Aorta (tissue), 5 donors: ENCODE measurements at places on chromosomes 1 and 21. TPM values are rescaled to one million over a fixed set of nuclear protein-coding genes. Genes with fewer than 3 reads are reported as not detected.

The CYP4Z1 gene
- 2.2 TPM for total RNA-seq

The SPATA45 gene
- not detected for total RNA-seq

The WNT9A gene
- total RNA-seq = 3.5 TPM

The SERPINC1 gene
- total RNA-seq = not detected

The HES5 gene
- total RNA-seq = 0.36 TPM

The EPHA2 gene
- total RNA-seq = 25.9 TPM

The FCRLB gene
- 0.49 TPM for total RNA-seq

The NOTCH2 gene
- 216 TPM for total RNA-seq

The GNAT2 gene
- total RNA-seq = not detected

- no peak for DNase-seq
Measured at GRCh38 chr1:23210351-23210785, 6.9 kb downstream of the HTR1D start.

- no peak for DNase-seq
Measured at GRCh38 chr1:14842361-14842760, 243.9 kb downstream of the KAZN start.

GRCh38 chr1:201222125-201222524 is 31.5 kb downstream of the IGFN1 start:
- no peak for DNase-seq

DNA sequence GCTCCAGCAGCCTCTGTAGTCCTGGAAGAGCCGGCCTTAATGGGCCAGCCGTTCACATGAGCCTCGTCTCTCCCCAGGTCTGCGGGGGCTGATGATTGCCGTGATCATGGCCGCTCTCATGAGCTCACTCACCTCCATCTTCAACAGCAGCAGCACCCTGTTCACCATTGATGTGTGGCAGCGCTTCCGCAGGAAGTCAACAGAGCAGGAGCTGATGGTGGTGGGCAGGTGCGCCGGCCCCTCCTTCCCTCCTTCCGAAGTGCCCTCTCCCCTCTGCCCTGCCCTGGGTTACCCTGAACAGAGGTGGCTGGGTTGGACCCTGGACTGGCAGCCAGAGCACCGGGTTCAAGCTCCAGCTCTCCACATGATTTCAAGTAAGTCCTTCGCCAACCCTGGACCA is 13.1 kb downstream of the SLC5A9 start:
- no peak for DNase-seq

DNA sequence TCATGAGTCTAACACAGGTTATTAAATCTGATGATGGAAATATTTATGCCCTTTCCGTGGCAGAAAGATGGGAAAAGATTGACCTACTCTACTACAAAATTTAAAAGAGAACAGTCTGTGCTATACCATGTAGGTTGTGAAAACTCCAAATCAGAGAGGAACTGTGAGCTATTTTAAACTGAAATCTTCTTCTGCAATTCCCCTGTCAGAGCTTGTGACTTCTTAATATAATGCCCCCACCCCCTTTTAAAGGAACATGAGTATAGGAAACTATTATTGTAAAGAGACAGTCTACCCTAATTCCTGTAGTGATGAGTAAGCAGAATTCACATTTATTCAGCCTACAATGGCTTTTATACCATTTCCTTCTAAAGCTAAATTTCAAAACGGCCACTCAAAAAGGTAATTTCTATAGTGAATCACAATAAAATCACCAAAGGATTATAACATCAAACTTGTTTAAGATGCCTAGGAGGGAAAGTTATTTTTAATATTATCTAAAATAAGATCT is 11.7 kb downstream of the DSCAM start:
- no peak for DNase-seq

GRCh38 chr1:65178235-65178634 is 30.2 kb downstream of the AK4 start:
- DNase-seq = no peak

DNA sequence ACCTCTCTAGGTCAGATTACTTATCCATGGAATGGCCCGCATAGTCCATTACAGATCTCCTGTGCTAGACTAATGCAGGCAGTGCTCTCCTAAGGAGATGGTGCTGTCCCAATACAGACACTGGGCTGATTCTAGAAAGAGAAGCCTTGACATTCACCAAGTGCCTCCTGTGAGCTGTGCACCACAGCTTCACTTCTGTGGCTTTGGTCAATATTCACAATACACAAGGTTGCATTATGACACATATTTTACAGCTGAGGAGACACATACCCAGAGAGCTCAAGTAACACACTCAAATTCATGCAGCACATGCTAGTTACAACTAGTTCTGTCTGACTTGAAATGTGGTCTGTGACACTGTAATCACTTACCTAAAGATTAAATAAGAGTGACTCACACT is 59.4 kb upstream of the LRRC8B start:
- no peak for DNase-seq

DNA sequence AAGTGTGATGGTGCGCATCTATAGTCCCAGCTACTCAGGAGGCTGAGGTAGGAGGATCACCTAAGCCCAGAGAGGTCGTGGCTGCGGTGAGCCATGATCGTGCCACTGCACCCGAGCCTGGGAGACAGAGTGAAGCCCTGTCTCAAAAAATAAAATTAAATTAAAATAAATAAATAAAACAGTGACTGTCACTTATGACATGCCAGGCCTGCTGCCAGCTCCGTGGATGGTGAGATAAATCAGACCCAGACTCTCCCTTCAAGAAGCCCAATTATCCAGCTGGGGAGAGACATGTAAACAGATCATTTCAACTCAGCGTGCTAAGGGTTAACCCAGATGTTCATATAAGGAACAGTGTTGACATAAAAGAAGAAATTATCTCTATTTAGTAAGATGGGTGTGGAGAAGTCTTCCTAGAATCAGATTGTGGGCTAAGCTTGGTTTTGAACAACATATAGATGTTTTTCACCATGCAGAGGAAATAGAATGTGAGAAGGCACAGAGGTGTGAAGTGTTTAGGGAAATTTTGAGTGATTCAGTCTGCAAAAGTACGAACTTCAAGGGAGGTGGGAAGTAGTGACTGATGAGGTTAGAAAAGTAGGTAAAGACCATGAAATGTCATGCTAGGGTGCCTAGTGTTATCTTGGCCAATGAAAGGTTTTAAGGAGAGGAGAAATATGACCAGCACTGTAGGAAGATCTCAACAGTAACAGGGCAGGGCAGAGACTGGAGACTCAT is 18.3 kb downstream of the YARS1 start:
- DNase-seq = no peak

- DNase-seq = no peak
Measured at GRCh38 chr1:210231846-210232510, 618 bp upstream of the SERTAD4 start.

GRCh38 chr1:163672976-163673758 is 351.4 kb downstream of the NUF2 start:
- no peak for DNase-seq

- no peak for DNase-seq
Measured at GRCh38 chr1:23407016-23407630, 17.4 kb downstream of the TCEA3 start.

GRCh38 chr1:10415211-10415930 is 14.9 kb upstream of the CENPS start:
- no peak for DNase-seq

GRCh38 chr1:207027921-207028320 is 4.6 kb downstream of the C1orf116 start:
- DNase-seq = no peak

GRCh38 chr1:27135541-27136235 is 19.2 kb downstream of the SLC9A1 start:
- no peak for DNase-seq

GRCh38 chr1:233673261-233673946 is 59.5 kb downstream of the KCNK1 start:
- DNase-seq = no peak

DNA sequence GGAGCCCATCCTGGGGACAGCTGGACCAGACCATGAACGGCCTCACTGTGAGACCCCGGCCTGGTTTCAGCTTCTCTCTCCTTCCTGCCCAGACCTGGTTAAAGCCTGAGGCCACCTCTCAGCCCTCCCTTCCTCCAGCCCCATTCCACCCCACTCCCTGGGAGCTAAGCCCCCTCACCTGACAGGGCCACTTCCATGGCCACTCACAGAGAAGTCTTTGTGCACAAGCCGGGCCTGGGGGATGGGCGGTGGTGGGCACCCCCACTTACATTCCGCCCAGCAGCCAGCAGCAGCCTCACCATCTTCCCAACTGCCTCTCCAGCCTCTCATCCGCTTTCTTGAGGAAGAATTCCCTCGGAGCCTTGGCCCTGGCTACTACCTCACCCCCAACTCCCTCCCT is 40.4 kb downstream of the RHBG start:
- no peak for DNase-seq

- DNase-seq = no peak
Measured at GRCh38 chr1:220804202-220804586, 17.5 kb downstream of the MTARC1 start.

DNA sequence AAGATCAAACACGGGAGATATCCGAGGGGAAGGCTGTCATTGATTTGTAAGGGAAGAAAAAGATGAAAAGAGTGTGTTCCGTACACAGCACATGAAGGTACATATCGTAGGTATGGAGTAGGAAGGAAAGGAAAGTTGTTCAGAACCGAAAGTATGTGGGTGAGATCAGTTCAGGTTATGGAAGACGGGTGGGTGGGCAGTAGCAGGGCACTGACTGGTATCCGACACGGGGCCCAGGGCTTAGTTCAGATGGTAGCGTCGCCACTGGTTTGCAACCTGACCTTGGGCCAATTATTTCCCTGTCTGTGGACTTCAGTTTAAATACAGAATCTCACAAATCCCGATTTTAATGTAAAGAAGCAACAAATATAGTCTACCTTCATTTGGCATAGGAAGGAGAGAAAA is 27.8 kb upstream of the A3GALT2 start:
- no peak for DNase-seq

- DNase-seq = no peak
Measured at GRCh38 chr1:160282807-160283206, 2.1 kb downstream of the PEX19 start.

DNA sequence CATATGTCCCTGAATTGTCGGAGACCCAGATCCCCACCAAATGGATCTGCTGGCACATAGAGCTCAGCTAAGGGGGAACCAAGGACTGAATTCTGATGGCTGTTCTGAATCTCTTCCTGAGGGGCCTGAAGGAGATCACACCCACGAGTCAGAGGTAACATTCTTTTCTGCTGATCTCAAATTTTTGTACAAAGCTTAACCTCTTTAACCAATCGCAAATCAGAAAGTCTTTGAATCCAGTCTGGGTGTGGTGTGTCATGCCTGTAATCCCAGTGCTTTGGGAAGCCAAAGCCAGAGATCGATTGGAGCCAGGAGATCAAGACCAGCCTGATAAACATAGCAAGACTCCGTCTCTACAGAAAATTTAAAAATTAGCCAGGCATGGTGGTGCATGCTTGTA is 62.8 kb upstream of the PRRC2C start:
- no peak for DNase-seq
